Activated CD4-positive, CD25-positive, alpha-beta regulatory T cell (primary cell): ENCODE measurements at places on chromosomes 5 and 9.

- DNase-seq: no peak
These were observed at the start of gene HTR1A for GRCh38 chr5:63962279-63962678. Gene HTR1A (minus strand): TSS chr5:63962445. CDS start chr5:63961719, 726 bp downstream.

GRCh38 chr5:176153741-176154140, 84.5 kb upstream of the SIMC1 start:
- DNase-seq: no peak

DNA sequence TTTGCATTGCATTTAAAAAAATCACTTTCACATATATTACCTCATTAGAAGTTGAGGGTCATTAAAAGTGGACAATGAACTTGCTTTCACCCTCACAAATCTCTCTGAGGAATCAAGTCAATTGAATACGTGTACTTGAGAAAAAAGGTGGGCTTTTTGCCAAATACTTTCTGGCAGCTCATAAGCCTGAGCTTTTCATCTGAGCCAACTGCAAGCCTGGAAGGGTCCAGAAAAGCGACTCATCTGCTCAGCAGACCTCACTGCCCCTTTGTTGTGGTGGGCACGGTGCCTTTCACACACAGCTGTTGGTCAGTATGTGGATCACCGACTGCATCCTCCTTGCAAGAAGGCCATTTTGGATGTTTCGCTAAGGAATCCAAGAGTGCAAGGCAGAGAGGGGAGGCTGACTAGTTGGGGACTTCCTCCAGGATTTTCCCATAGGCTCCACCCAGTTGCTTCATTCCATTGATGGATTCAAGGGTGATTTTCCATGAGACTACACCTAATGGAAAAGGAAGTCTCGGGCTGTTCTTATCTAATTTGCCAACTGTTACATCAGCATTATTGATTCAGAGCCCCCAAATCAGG, 564.7 kb downstream of the PDE4D start:
- no peak for DNase-seq

DNA sequence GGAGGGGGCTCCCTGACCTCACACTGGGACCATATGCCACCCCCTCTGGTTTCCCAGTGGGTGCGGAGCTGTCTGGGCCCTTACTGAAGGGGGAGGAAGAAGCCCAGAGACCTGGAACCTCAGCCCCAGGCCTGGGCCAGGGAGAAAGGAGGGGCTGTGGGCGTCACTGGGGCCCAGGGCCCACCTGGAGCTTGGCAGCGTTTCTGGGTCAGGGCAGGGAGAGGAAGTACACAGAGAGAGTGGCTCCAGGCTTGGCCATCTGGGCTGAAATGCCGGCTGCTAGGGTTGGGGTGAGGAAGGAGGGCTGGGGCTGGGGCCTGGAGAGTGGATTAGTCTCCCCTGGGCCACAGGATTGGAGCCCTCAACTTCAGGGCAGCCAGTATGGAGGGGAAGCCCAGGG, 6.4 kb upstream of the DAB2IP start:
- DNase-seq: no peak

DNA sequence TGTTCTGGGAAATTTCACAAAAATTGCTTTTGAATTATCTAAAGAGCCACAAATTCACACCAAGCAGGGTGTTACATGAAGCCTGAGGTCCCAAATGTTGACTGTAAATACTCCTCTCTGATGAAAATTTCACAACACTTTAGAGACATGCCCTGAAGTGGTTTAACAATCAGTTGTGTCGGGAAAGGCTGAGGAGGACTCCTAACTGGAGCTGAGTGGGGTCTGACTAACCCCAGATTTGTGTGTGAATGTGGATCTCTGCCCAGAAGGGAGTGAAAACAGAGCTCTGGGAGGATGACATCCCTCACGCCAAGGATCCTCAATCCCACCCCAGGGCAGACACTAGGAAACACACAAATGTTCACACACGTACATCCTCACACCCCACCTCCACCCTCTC, 31.1 kb upstream of the GRXCR2 start:
- DNase-seq: no peak

- DNase-seq: no peak
These were observed 49.5 kb downstream of the GRIA1 start for GRCh38 chr5:153539983-153540382.

GRCh38 chr9:133576875-133577736, 32.1 kb downstream of the FAM163B start:
- no peak for DNase-seq

- DNase-seq: no peak
These were observed 51.5 kb upstream of the IQGAP2 start for GRCh38 chr5:76351577-76351976.

DNA sequence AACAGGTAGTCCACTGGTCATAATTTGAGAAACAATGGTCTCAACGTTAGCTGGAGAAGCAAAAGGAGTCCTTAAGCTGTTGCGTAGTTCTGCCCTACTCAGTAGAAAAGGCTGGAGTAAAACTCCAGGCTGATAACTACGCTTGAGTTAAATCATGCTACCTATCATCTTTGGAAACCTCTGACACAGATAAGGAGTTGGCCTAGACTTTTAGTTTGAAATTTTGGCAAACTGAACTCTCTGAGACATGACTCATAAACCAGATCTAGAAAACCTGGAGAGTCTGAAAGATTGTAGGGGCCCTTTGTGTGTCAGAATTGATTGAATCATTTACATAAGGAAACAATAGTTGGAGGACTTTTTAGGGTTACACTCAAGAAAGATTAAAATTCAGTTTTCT, 26.3 kb downstream of the NMUR2 start:
- no peak for DNase-seq

DNA sequence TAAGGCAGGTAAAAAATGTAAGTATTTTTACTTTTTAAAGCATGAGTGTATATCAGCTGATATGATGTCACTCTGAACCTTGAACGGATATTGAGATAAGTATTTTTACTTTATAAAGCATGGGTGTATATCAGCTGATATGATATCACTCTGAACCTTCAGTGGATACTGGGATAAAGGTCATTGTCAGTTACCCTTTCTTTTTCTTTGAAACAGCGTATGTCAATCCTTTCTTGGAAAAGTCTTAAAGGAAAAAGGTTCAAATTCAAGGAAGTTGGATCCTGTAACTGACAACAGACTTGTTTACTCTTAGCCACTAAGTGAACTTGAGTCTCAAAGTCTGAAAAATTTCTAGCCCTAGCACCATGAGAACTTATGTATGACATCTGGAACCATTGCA, 61.7 kb upstream of the IFNK start:
- DNase-seq: no peak

- DNase-seq: no peak
These were observed 50.3 kb downstream of the GNAQ start for GRCh38 chr9:77981332-77981731.

GRCh38 chr9:9963841-9964240, 649.0 kb downstream of the PTPRD start:
- no peak for DNase-seq

DNA sequence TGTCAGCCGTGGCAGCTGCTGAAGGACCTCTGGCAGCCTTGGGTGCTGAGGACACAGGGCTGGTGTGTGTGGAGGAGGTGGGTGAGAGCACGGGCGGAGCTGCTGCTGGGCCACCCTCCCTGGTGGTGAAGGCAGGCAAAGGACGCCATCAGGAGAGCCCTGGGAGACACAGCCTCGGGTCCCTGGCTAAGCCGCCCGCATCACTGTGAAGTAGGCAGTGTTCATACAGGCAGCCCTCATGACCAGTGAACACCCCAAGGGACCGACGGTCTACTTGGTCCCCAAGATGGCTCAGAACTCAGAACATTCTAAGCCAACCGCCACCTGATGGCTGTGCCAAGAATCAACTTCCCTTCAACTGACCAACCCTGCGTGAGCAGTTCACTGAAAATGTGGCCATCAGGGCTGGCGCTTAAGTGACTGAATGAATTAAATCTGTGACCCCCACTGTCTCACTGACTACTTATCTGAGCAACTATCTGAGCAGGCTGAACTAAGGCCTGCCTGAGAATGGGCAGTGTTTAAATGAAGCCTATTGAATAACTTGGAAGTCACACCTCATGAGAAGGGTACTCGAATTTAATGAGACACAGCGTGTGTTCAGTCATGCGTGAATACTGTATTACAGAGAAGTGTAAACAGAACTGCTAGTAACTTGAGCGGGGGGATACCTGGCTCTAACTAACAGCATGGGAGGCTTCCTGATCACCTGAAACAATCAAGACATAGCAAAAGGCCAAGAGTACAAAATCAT, 54.7 kb upstream of the SIMC1 start:
- no peak for DNase-seq

DNA sequence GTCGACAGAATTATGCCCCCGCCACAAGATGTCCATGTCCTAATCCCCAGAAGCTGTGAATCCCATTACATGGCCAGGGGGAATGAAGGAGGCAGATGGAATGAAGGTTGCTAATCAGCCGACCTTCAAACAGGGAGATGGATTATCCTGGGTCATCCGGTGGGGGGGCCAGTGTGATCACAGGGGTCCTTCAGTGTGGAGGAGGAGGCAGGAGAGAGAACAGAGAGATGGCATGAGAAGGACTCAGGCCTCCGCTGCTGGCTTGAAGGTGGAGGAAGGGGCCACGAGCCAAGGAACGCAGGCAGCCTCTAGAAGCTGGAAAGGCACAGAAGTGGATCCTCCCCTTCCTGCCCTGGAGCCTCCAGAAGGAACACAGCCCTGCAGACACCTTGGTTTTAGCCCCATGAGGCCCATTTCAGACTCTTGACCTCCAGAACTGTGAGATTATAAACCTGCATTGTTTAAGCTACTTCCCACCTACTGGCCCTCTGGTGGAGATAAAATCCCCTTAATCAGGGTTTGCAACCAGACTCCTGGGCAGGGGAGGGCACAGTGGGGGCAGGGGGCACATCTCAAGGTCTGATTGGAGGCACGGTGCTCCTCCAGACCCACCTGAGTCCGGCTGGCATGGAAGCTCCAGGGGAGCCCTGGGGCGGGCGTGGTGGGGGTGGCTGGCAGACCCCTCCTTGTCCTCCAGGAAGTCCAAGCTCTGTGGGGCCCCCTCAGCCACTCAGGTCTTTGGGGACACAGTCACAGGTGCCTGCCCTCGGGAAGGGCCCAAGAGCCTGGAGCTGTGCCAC, 13.8 kb downstream of the PTGES2 start:
- DNase-seq: no peak

- DNase-seq: no peak
These were observed 347.0 kb downstream of the NTRK2 start for GRCh38 chr9:85016384-85017006.

DNA sequence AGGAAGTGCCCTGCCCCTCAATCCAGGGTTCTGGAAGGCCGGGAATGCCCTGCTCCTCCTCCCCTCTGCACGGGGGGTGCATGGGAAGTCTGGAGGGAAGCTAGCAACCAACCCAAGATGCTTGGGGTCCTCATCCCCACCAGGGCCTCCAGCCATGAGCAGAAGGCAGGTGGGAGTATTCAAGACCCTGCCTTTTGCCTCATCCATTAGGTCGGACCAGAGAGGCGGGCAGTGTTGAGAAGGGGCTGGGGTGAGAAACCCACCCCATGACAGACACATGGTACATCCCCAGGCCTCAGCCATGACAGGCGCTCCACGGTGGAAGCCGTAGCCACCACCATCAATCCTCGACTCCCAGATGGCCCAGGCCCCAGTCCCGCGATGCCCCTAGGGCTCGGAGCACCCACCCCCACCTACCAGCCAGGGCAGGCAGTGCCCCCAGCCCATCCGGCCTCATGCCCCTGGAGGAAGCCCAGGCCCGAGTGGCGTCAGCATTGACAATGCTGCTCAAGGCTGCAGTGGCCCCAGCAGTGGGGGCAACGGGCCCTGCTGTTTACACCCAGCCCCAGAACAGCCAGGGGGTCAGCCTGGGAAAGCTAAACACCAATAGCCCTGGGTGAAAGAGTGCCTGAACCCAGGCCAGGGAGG, 8.6 kb downstream of the NR5A1 start:
- no peak for DNase-seq

DNA sequence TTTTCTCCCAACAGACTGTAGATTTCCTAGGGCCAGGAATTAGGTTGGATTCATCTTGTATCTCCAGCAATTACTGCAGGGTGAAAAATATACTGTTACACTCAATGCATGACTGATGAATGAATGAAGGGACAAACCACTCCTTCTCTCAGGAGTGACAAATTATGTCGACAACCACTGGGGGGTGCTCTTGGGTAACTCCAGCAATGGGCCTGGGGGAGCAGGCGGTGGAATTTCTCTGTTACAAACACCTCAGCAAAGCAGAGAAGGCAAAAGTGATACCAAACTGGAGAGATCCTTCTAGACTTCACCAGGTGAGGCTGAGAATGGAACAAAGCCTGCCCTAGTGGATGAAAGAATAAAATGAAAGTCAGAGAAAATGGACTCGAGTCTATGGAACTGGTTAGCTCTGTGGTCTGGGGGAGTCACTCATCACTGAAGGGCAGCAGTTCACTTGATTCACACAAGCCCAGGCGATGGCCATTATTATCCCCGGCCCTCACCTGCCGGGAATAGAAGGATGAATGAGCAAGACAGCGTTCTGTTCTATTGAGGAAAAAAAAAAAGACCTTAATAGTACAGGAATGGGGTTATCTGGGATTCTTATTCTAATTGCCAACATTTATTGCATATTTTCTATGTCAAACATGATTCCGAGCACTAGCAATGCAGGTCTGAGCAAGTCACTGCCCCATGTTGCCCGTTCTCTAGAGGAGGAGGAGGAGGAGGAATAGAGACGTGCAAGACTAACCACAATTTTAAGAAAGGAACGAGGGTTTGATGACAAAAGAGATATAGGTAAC, 341.1 kb downstream of the ASTN2 start:
- DNase-seq: no peak

- no peak for DNase-seq
These were observed 107.6 kb downstream of the SIL1 start for GRCh38 chr5:139090581-139090980.

DNA sequence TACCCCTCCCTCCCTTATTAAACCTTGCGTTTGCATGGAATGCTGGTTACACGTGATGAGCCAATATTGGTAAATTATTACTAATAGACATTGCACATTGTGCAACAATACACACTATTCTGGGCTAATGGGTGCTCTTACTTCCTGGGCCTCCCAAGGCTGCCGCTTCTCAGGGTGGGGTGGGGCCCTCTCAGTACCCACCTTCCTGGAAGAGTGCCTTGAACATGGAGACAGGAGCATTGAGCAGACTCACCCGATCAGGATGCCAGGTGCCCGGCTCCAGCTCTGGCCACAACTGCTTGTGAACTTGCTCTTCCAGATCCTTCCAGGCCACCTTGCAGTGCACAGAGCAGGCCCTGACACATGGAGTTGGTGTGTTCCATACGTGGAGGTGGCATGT, 24.7 kb upstream of the CEP72 start:
- DNase-seq: no peak

GRCh38 chr9:32787816-32788215, 4.5 kb downstream of the TMEM215 start:
- DNase-seq: no peak
